ENCODE measurements at places on chromosomes 5 and 9.

DNA sequence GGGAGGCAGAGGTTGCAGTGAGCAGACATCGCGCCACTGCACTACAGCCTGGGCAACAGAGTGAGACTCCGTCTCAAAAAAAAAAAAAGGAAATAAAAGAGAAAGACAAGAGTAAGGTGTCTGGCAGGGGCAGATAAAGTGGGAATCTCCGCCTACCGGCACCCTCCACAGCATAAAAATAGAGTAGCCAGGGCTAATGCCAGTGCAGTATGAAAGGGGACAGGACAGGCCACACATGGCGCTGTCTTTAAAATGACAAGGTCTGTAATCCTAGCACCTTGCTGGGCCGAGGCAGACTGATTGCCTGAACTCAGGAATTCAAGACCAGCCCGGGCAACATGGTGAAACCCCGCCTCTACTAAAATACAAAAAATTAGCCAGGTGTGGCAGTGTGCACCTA, 7.8 kb downstream of the BICD2 start:
- no peak for DNase-seq

- no peak for DNase-seq
Measured at GRCh38 chr9:11457825-11458790, 845.3 kb upstream of the PTPRD start.

DNA sequence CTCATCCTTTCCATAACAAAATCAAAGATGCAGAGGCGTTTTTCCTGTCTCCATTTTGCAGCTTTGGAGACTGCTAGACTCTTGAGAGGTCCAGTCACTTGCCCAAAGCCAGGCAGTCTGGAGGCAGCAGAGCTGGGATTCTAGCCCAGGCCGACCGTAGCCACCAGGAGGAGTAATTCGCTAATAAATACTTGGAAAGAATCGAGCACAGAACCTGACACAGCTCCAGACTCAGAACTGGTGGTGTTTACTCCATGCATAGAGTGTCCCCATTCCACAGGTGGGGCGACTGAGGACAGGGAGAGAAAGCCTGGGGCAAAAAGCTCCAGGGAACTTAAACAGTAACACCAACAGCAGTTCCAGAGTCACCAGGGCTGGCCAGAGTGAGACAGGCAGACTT, 10.7 kb upstream of the CERCAM start:
- DNase-seq: no peak

DNA sequence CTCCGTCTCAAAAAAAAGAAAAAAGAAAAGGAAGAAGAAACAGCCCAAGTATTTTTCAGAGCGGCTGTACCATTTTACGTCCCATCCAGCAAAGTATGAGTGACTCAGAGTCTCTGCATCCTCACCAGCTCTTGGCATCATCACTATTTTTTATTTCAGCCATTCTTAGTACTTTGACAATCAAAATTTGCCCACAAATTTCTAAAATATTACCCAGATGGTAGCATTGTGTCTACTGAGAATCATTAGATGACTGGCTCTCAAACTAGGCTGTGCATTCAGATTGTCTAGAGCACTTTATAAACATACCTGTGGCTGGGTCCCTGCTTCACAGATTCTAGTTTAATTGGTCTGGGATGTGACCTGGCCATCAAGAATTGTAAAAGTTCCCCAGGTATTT, 21.6 kb upstream of the MELK start:
- DNase-seq: no peak

GRCh38 chr5:174111287-174111973, 65.9 kb downstream of the NSG2 start:
- no peak for DNase-seq

- DNase-seq: no peak
Measured at GRCh38 chr9:90847971-90848370, 46.4 kb downstream of the SYK start.

DNA sequence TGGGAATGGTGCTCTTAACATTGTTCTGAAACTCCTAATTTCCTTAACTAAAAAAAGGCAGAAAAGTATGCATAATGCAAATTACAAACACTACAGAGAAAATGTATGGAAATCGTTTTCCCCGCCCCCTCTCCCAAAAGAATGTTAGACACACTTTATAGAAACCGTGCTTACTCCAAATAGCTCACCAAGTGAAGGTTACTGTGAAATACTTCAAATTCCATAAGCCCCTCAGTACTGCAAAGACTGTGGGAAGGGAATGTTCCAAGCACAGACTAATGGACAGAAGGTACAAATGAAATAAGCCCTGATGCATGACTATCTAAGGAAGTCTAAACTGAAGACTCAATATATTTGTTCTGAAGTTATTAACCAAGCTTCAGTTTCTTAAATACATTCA, 12.5 kb downstream of the MAPKAP1 start:
- DNase-seq: no peak

- DNase-seq: no peak
Measured at GRCh38 chr9:135088348-135088978, 995 bp downstream of the OLFM1 start.

Data from stimulated activated CD8-positive, alpha-beta memory T cell treated with anti-CD3 and anti-CD28 coated beads, Interleukin-4, amount 100 ng/mL, for 1 hour (primary cell).